ENCODE measurements at places on chromosomes 4 and X.

DNA sequence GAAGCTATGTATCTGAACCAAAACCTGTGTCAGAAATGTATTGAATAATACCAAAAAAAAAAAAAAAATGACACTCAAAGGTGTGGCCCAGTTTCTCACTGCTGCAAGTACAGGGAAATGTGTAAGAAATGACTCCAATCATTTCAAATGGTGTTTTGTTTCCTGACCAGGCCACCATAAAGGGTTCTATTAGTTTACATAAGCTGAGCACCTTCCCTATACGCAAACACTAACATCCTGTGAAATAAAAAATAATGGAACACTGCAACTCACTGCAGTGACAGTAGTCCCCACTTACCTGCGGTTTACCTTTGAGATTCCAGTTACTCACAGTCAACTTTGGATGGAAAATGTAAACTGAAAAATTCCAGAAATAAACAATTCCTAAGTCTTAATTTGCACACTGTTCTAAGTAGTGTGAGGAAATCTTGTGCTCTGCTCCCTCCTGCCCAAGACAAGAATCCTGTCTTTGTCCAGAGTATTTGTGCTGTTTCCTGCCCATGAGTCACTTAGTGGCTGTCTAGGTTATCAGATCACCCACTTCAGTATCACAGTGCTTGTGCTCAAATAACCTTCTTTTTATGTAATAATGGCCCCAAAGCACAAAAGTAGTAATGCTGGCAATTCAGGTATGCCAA is 265.3 kb downstream of the RCHY1 start:
- DNase-seq = no peak

DNA sequence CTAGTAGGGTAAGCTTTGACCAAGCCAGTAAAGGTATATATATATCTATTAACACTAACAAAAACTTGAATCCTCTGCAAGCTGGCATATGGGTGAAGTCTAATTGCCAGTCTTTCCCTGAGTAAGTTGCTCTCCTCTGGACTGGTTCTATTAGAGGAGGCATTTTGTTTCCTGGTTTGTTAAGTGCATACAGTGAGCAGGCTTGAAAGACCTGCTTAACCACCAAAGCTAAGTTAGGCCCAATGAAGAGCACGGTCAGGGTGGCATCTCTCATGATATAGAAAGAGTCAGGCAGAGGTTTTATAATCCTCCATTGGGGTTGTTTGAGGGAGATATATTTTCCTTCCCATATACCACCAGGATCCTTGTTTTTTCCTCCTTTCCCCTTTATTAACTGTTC is 9.6 kb upstream of the AREG start:
- DNase-seq = no peak

DNA sequence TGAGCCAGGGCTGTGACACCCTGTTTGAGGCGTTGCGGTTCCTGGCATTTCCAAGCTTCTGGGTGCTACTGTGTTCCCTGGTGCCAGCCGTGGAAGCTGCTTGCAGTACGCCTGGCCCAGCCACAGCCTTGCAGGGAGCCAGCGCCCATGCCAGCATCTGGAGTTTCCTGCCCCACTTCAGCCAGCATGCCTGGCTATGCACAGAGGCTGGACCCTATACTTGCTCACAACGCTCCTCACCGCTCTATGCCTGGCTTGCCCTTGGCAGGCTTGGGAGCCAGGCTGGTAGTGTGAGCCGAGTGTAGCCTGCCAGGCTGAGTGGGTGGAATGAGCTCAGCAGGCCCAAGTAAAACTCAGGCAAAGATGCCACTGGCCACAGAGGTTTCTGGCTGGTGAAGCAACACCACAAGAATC is 22.4 kb downstream of the PRRG1 start:
- DNase-seq = no peak

- DNase-seq = no peak
These were observed 493.8 kb downstream of the FAT4 start for GRCh38 chr4:125808570-125808969.

- peak; percentile 59 for DNase-seq
These were observed 108.2 kb downstream of the NSUN7 start for GRCh38 chr4:40857956-40858355.

GRCh38 chr4:74890341-74890740 is 42.6 kb upstream of the PARM1 start:
- no peak for DNase-seq

DNA sequence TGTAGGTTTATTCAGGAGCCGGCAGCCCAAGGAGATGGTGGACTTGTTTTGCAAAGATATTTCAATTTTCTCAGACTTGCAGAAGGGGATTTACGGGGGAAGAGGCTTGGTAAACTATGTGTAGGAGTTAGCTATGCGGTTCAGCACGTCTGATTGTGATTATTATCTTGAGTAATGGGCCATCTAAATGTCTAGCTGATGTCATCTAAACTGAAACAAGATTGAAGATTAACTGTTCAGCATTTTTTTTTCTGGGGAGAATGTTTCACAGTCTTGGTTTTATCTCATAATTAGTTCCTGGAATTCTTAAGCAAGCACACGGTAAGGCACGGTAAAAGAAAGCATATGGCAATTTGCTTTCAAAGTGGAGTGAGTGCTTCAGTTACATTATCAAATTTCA is 207.3 kb upstream of the CXorf51B start:
- no peak for DNase-seq

GRCh38 chr4:80266253-80266901 is at the start of gene FGF5:
Gene FGF5 (plus strand): TSS chr4:80266664. CDS start chr4:80266825, 161 bp downstream.
- peak; percentile 79 for DNase-seq

- DNase-seq = no peak
These were observed 40.5 kb upstream of the PRKG2 start for GRCh38 chr4:81255524-81255923.

DNA sequence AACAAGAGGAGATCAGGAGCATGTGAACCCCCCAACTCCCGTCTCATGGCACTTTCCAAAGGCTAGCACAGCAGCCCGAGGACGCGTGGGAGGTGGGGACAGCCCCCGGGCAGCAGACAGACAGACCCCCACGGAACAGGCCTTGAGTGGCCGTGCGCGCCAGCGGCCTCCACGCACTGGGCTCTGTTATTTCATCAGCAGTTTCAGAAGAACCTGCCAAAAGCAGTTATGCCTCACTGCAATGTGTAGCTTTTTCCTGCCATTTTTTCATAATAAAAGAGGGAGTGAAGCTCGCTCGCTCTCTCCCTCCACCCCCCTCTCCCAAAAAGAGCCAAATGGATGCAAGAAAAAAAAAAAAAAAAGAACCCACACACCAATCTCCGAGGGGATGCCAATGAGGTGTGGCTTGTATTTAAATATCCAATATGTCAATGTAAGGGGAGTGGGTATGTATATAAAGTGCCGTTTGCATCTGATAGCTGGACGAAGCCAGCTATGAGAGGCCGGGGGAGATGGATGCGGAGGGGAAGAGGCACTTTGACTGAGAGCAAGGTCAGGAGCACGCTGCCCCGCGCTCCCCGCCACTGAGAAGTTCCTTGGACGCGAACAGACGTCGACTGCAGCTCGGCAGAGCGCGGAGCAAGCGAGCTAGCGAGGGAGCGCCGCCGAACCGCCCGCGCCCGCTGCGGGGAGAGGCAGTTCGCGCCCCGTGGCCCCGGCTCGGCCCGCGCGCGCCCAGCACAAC is at the start of gene FGF16:
FGF16 (plus strand) TSS at position 482 of the 745 bp plus-strand sequence. CDS start 286 bp downstream, outside the sequence.
- no peak for DNase-seq

DNA sequence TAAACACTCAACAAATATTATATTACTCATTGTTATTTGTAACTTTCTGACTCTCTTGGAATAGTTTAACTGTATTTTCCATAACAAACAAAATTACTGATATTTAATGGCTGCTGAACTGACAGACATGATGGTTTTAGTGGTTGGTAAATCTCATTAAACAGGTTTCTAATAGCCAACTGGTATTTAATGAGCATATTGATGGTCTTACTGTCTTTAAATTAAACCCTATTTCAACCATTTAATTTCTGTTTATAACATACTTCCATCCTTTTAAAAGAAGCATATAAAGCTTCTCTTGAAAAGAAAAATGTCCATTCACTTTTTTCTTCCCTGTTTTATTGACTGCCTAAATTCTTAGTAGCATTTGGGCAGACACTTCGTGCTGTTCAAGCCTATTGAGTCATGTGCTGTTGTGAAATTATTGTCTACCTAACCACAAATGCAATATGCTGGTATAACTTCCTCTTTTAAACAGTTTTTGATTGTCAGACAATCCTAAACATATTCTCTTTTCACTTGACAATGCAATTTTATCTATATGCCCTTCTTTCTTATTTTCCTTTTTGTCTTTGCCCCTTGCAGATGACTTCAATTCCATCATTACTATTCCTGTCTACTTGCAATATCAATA is 163.9 kb upstream of the SLC7A11 start:
- DNase-seq = peak; percentile 92

- no peak for DNase-seq
These were observed 285.4 kb downstream of the OPHN1 start for GRCh38 chrX:68147848-68148247.

GRCh38 chrX:41116948-41117347 is 31.7 kb downstream of the USP9X start:
- no peak for DNase-seq

DNA sequence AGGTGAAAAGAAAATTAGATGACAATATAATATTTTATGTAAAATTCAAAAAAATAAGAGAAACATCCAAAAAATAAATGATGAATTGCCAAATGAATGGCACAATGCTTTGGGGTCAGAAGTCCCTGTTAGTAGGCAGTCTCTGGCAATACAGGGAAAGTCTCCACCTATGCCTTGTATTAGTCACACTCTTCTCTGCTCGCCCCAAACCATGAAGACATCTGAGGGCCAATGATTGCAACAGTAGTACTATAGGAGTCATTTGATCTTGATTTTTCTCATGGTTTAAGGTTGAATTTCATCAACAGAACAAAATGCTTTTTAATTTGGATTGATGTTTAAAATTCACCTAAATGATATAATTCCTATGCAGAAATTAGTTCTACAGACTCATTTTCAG is 3.9 kb upstream of the PRSS12 start:
- peak; percentile 25 for DNase-seq

DNA sequence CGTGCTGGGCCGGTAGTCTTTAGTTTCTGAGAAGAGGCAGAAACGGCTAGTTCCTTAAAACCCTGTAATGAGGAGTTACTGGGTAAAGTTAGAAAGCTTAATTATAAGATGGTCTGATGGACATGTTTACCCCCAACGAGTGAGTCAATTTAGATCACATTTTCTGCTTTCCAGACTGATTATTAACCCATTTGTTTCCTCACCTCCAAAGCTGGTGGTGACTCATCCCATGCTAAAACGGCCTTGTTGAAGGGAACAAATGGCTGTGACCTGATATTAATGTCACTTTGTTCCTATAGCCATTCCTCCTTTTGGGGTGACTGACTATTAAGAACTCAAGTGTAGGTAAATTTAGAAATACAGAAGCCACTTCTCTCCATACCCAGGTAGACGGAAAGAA is 232.0 kb downstream of the KCNIP4 start:
- no peak for DNase-seq

DNA sequence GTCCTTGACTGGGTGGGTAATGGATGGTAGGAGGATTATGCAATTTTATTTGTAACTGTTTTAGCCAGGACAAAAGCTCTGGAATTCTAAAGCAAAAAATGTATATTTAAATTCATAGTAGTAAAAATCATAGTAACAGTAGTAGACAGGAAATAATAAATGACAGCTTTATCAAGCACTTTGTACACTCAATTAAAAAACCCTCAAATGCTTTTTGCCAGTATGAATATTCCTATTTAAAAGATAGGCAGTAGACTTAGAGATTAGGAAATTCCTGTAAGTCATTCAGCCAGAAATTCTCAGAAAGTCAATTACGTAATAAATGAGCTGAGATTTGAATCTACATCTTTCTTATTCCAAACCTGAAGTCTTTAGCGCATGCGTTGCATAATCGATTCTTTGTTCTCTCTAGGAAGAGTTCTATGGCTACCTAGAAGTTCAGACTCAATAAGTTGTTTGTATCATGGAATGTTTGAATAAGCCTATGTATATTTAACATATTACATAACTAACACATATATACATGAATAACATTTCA is 2.5 kb downstream of the AADAT start:
- no peak for DNase-seq

DNA sequence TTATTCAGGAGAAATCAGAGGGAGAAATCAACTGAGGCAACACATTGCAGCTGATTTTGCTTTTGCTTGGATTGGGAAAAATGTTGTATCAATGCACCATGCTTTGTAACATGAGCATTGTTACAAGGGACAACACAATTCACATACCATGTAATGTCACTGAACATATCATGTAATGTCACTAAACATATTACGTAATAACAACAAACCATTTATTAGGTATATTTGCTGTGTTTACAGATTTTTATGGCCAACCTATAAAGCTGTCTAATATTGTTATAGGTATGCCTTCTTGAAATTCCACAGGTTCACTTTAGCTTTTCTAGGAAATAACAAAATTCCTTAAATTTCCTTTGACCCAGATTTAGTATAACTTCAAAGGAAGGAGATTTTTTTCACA is 5.0 kb upstream of the HERC3 start:
- DNase-seq = no peak

- no peak for DNase-seq
These were observed 210.8 kb upstream of the RASGEF1B start for GRCh38 chr4:81682492-81682891.

DNA sequence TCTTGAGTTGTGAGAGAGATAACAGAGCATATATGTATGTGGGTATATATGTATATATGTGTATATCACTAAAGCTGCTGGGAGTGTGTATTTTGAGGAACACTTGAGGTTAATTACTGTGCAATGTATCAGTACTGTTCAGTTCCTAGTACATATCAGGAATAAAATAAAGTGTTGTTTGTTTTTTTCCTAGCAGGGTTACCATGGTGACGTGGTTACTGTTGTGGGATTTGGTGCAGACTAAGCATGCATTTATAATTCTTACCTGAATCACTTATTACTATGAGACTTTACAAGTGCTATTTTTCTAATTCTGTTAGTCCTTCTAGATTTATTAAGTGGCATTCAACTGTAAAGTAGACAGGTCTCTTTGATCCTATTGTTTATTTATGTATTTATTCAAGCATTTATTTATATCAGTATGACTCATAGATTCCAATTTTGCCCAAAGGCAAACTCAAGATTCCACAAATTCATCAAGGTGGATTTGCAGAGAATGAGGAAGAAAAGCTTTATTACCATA is 26.9 kb upstream of the BEX4 start:
- DNase-seq = no peak

- DNase-seq = no peak
These were observed 759 bp upstream of the TBC1D1 start for GRCh38 chr4:37889849-37890800.

DNA sequence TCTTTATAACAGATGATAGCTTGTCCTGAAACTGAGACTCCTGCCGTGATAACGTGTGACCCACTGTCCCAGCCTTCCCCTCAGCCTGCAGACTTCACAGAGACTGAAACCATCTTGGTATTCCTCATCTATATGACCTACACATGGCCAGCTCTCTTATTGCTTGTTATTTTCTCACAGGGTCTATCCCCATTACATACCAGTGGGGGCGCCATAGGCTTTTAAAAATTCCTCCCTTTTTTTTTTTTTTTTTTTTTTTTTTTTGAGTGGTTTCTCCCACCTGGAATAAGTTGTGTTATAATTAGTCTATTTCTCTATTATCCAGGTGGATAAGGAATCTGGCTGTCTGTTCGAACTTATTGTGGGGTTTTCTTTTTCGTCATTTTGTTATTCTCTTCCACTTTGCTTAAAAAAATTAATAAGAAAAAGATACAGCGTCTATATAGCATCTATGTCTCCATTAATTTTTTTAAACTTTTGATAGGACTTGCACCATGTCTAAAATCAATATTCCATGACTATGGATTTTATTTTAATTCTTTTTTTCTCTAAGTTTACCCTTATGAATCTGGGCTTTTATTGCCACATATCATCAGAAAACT is 47.2 kb downstream of the GYG2 start:
- DNase-seq = peak; percentile 20

All from NB4 (cell line).